ENCODE measurements at places on chromosomes 3 and 15.

- peak; percentile 50 for DNase-seq
Measured at GRCh38 chr3:194496217-194496919, 9.6 kb upstream of the ATP13A3 start.

GRCh38 chr3:165455793-165456192 is 259.6 kb upstream of the SLITRK3 start:
- no peak for DNase-seq

DNA sequence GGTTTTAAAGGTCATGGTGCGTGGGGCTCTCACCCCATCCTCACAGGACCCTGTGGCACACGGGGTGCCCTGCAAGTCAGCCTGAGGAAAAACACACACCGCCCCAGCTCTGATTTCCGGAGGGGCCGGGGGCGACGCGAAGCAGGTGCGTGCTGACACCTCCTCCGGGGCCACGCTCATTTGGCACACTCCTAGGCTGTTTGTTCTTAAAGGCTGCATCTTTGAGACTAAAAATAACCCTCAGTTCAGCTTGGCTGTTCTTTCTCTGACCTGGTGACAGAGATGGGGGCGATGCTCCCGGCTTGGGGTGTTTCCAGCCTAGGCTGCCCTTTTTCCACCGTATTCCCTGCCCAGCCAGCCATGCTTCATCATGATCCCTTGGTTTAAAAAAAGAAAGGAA is 141.5 kb upstream of the TPM1 start:
- no peak for DNase-seq

DNA sequence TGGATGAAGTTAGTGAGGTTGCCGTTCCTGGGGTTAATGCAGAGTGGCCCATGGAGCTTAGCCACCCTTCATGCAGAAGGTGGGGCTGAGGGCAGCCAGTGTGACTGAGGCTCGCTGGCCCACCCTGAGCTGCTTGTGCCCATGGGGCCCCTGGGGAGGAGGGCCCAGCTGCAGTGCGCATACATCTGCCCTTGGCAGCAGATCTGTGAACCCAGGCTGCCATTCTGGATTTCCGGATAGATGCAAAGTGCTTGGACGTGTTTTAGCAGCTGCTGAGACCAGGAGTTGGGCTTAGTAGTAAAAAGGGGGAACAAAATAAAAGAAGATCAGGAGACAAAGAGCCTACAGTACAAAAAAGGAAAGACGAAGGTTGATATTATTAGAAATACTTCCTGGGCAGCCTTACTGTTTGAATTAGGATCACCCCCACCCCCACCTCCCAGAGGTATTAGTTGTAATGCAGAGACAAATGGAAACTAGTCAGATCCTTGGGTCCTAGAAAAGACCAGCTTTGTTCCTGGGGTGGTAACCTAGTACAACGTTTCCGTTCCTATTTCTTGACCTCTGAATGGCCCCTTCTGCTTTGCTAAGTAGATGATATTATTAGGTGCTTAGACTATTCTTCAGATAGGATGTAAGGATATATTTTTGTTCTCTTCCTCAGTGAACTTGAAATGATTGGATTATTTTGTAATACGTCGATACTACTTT is 70.2 kb downstream of the IGF1R start:
- no peak for DNase-seq

- no peak for DNase-seq
Measured at GRCh38 chr3:73379465-73379864, 245.3 kb downstream of the PDZRN3 start.

GRCh38 chr3:161305095-161305991 is 66.0 kb downstream of the SPTSSB start:
- DNase-seq, result peak; percentile 12

DNA sequence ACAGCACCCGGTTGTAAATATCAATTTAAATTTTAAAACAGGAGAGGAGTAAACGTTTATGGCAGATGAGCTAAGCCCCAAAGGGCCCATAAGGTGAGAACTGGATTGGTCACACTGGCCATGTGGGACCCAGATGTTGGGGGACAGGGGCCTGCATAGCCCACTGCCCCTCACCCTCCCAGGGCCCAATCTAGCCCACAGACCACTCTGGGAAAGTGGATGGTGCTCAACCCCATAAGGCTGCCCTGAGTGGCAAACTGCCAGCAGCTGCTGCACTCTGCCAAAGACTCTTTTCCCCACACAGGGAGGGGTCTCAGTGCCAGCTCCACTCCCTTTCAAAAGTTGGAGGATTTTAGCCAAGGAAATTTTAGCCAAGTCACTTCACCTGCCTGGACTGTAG is 42.5 kb downstream of the CCDC12 start:
- DNase-seq, result no peak
